ENCODE measurements at places on chromosomes 2 and 18.

GRCh38 chr18:2857491-2858131 lies 10.8 kb downstream of the EMILIN2 start:
- no peak for DNase-seq

- DNase-seq: peak; percentile 39
Measured at GRCh38 chr2:133415210-133415876, 152.9 kb downstream of the NCKAP5 start.

DNA sequence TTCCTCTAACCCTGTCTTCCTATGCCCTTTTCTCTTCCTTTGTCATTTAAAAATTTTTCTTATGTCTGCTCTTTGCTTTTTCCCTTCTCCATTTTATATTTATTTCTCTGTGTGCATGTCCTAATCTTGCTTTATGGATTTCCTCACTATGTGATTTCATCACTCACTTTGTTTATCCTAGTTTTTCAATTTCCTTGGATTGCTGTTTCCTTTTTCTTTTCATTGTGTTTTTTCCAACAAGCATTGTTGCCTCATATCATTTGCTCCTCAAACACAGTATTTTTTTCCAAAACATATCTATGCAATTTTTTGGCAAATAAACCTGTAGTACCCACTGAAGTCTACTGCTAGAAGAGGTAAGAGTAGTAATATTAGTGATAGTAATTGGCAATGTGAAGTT lies 67.4 kb upstream of the PNPT1 start:
- DNase-seq: no peak

GRCh38 chr18:48859311-48860268 lies 91.2 kb downstream of the SMAD7 start:
- peak; percentile 97 for DNase-seq

GRCh38 chr2:231062776-231063175 lies 6.1 kb downstream of the PSMD1 start:
- DNase-seq: no peak

DNA sequence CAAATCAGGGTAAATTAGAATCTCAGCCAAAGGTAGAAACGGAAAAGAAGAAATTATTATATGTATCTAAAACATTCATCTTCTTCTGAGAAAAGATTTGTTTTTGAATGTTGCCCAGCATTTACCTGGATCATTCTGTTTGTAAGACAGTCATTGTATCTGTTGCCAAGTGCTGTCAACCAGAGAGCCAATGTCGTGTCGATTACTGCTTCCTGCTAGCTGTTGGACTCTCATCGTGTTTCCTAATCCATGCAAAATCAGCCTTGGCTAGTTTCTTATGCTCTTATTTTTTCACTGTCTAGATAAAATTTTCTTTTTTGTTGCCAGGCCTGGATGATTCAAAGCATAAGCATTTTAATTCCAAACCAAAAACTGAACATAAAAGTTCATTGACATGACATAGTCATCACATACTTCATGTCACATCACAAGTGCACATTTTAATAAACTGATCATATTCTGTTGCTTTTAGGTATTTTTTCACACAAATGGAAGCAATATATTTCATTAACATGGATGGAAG lies 202.3 kb downstream of the KCNH7 start:
- DNase-seq: no peak

DNA sequence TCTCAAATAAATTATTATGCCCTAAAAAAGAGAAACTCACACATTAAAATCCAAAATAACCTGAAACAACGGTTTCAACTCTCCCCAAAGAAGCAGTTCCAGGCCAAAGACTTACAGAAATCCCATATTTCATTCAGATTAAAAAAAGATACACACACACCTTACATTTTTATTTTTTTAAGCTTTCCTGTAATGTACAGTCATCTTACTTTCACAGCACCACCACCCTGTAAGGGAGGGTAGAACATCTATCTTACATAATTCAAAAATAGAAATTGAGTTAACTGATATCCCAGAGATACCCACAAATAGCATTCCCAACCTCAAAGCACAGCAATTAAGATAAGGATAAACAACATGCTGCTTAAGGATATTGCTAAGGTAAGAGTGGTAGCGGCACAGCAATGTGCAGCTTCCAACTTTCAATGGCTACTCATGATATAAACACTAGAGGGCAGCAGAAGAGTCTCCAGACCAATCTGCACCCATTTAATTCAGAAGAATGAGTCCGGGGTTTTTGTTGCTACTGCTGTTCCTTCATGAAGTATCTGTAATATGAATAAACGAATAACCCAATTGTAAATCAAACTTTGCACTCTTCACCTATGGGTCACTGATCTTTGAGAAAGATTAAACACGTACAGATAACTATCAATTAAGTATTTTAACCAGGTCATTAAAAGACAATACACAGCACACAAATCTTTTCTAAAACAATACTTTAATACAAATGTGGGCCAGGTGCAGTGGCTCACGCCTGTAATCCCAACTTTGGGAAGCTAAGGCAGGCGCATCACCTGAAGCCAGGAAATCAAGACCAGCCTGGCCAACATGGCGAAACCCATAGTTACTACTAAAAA lies 11.3 kb downstream of the GFPT1 start:
- no peak for DNase-seq

DNA sequence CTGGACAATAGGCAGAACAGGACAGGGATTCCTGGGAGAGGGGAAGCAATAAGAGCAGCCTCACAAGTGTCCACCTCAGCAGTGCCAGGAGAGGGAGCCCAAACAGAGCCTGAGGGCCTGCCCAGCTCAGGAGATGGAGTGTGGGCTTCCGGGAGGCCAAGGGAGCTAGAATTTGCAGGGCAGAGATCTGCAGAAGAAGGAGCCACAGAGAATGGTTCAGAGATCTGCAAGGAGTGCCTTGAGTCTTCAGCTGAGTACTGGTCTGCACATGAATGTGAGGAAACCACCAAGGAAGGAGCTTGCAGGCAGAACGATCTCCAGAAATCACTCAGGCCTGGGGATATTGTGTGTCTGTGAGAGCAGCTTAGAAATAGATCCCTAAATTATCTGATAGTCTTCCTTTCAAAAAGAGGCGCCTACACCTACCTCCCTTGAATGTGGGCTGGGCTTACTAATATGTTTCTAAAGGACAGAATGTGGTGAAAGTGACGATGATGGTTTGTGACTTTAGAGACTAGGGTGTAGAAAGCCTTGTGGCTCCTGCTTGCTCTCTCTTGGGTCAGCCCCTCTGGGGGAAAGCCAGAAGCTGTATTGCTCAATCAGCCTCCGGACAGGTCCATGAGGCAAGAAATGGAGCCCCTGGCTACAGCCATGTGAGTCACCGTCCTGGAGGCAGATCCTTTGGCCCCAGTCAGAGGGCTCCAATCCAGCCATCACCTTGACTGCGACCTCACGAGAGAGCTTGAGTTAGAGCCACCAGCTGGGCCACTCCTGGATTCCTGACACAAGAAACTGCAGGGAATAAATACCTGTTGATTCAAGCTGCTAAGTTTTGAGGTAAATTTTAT lies 7.6 kb upstream of the LPIN1 start:
- DNase-seq: peak; percentile 52

GRCh38 chr2:112879491-112880041 lies 31.4 kb upstream of the IL37 start:
- no peak for DNase-seq

GRCh38 chr2:40300391-40300790 lies 151.5 kb downstream of the SLC8A1 start:
- no peak for DNase-seq

DNA sequence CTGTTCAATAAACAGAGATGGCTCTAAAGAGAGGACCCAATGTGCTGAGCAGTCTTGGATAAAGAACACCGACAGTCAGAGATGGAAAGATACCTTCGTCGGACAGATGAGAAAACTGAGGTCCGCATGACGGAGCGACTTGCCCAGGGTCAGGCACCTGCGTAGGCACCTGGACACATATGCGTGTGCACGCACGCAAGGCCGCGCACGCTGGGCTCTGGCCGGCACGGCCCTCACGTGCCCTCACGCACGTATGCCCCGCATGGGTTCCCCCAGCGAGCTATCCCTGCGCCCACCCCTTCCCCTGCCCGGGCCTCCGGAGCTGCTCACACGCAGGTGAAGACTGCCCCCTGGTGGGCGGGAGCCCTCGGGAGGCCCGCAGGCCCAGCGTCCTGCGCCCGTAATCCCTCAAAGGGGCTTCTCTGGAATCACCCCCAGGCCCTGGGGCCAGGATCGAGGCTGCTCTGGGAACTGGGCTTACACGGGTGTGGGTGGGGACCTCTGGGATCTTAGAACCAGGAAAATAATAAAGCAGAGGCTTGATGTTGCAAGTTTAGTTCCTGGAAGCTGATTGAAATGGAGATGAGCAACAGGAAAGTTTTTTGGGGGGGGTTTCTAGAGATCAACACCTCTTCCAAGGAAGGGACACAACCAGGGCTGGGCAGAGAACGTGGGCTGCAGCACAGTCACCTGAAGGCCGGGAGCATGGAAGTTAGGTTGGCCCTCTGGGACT lies 246.3 kb downstream of the TNS1 start:
- DNase-seq: peak; percentile 91

- no peak for DNase-seq
Measured at GRCh38 chr18:37709740-37710139, 144.1 kb upstream of the CELF4 start.

GRCh38 chr18:22173221-22173927 lies 4.0 kb downstream of the GATA6 start:
- no peak for DNase-seq

GRCh38 chr2:237868631-237869342 lies 9.4 kb downstream of the RAMP1 start:
- DNase-seq: no peak

- DNase-seq: no peak
Measured at GRCh38 chr2:203934041-203934492, 2.5 kb upstream of the ICOS start.

- no peak for DNase-seq
Measured at GRCh38 chr2:205745661-205746419, 63.5 kb downstream of the NRP2 start.

DNA sequence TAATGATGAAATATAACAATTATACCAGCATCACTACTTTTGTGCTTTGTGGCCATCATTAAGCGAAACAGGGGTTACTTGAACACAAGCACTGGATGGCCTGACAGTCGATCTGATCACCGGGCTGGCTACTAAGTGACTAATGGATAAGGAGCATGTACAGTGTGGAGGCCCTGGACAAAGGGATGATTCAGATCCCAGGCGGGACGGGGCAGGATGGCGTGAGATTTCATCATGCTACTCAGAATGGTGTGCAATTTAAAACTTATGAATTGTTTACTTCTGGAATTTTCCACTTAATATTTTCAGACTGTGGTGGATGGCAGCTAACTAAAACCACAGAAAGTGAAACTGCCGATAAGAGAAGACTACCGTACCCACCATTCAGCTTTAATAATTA lies 7.0 kb upstream of the CLIP4 start:
- no peak for DNase-seq

DNA sequence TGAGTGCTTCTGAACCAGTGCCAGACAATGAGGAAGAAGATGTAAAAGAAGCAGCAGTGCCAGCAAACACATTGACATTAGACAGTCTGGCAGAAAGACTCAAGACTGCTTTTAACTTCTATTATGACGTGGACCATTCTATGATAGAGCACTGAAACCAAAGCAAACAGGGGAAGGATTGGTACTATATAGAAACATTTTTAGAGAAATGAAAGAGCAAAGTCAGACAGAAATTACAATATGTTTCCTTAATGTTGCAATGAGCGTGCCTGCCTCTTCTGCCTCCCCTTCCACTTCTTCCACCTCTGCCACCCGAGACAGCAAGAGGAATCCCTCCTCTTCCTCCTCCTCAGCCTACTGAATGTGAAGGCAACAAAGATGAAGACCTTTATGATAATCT lies 39.7 kb downstream of the DHX57 start:
- no peak for DNase-seq

GRCh38 chr18:657311-658000 lies at the start of gene TYMS:
TYMS (plus strand) TSS chr18:657653; CDS start chr18:657743, 90 bp downstream.
- peak; percentile 91 for DNase-seq

GRCh38 chr18:55337908-55338521 lies 250.0 kb downstream of the TCF4 start:
- DNase-seq: no peak

DNA sequence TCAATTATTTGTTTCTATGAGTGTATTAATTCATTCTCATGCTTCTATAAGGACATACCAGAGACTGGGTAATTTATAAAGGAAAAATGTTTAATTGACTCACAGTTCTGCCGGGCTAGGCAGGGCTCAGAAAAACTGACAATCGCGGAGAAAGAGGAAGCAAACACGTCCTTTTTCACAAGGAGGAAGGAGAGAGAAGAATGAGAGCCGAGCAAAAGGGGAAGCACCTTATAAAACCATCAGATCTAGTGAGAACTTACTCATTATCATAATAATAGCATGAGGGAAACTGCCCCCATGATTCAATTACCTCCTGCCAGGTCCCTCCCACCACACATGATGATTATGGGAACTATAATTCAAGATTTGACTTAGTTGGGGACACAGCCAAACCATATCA lies 294.0 kb downstream of the DSC3 start:
- no peak for DNase-seq

GRCh38 chr18:8778386-8778785 lies 73.0 kb downstream of the MTCL1 start:
- DNase-seq: no peak

DNA sequence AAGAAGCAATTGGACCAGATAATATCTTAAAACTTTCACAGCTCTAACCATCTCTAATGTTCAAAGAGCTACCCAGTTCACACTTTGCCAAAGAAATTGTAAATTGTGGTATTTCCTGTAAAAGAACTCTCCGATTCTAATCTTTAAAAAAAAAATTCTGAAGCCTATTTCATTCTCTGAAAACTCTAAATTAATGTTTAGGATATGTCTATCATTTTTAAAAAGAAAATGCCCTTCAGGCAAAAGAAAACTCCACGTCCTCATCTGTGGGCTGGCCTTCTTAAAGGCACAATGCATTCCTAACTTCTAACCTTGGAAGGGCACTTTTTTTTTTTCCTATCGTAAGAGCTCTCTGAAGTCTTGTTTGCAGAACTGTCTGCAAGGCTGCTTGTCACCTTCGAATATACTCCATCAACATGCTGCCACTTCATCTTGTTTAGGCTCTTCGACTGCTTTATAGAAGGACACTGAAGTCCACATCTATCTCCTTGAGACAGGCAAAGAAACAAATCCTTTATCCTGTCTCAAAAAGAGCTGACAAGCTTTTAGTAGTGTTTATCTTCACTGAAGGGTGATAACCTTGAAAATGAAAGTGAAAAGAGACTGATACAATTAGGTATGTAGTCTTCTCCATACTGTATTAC lies 124.3 kb upstream of the SLC39A10 start:
- no peak for DNase-seq

GRCh38 chr2:156826341-156826933 lies 390.3 kb downstream of the GPD2 start:
- DNase-seq: no peak

All from retina (tissue), 1 donor.